ENCODE measurements at places on chromosomes 3 and 15. TPM values are rescaled to one million over a fixed set of nuclear protein-coding genes. Genes with fewer than 3 reads are reported as not detected.

GRCh38 chr3:71509066-71509465 is 74.5 kb downstream of the FOXP1 start:
- DNase-seq: no peak

- DNase-seq: no peak
These were observed 72.8 kb downstream of the LRIG1 start for GRCh38 chr3:66427951-66428474.

GRCh38 chr15:31489281-31489680 is 162.6 kb downstream of the KLF13 start:
- no peak for DNase-seq

Gene SEMA3G
- 3.0 TPM for total RNA-seq

Gene SMCO1
- total RNA-seq: not detected

Gene VEPH1
- 9.2 TPM for total RNA-seq

Gene HYAL1
- total RNA-seq: 0.16 TPM
